Vagina (tissue), 2 donors: ENCODE measurements at places on chromosomes 5 and 9.

GRCh38 chr5:37882636-37883035 is 42.8 kb upstream of the GDNF start:
- DNase-seq = no peak

GRCh38 chr9:11194246-11194645 is 581.4 kb upstream of the PTPRD start:
- DNase-seq = no peak

- DNase-seq = no peak
Observed at GRCh38 chr5:96776621-96777020, 31.1 kb downstream of the ERAP1 start.

- no peak for DNase-seq
Observed at GRCh38 chr9:87464992-87465378, 32.7 kb upstream of the DAPK1 start.

GRCh38 chr9:29228558-29228957 is 1655.3 kb upstream of the C9orf72 start:
- DNase-seq = no peak

DNA sequence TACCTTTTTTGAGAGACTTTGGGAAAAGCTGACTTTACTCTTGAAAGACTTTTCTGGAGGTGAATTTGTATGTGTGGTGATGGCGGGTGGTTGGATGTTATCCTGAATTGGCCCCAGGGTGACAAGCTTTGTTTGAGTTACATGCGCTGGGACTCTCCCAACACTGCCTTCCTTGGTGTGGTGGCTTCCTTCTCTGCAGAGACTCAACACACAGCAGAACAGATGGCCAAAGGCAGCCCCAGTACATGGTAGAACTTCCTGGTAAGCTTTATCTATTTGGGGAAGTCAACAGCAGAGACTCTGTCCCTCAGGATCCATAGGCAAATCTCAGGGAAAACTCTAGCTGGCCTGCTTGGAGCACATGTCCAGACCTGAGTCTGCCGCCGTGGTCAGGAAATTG is 18.1 kb downstream of the C1QTNF2 start:
- DNase-seq = no peak

DNA sequence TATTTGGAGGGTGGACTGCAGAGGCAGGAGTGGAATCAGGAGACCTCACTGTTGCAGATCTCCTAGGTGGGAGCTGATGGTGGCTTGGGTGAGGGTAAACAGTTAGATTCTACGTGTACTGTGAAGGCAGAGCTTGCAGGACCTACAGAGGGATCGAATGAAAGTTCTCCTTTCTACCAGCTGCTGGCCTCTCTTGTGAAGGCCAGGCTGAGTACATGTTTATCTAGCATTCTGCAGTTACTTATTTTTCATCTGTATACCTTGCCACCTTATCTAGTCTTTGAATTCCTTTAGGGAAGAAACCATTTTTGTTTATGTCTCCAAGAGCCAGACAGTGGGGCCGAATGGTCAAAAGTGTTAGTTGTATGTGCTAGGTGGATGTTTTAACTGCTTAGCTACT is 57.6 kb downstream of the PTTG1 start:
- DNase-seq = no peak

- no peak for DNase-seq
Observed at GRCh38 chr5:137361280-137361679, 137.8 kb downstream of the SPOCK1 start.

- DNase-seq = no peak
Observed at GRCh38 chr9:81477669-81478068, 211.7 kb downstream of the TLE1 start.

- no peak for DNase-seq
Observed at GRCh38 chr9:102642651-102643050, 352.5 kb upstream of the CYLC2 start.
